Small intestine (tissue), 16 donors: ENCODE measurements at places on chromosomes 11 and 22. TPM values are rescaled to one million over a fixed set of nuclear protein-coding genes. Genes with fewer than 3 reads are reported as not detected.
A peak's percentile ranks its signal among the peaks of the same experiment; 100 is the strongest.

DNA sequence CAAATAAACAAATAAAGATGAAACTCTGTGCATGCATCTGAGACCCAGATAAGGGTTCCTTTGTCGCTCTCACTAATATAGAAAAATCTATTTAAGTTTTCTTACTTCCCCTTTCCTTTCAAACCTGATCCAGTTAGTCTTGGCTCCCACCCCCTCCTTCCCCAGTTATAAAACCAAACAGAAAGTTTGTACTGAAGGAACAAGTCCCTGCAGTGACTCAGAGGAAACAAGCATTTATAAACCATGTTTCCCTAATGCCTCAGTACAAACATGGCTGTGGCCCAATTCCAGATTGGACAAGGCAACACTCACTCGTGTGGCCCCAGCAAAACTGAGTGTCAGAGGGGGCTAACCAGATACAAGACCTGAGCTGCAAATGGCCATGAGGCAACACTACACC is 65.5 kb upstream of the ARHGAP20 start:
- no peak for DNase-seq
- H3K36me3 ChIP-seq, result no peaks in the 10 kb centered on the region
- no peaks in the 10 kb centered on the region for H3K27me3 ChIP-seq
- H3K27ac ChIP-seq, result peak overlapping the region; percentile 10
- no peak overlapping the region for H3K4me3 ChIP-seq
- no peaks in the 10 kb centered on the region for H3K4me1 ChIP-seq

- H3K27ac ChIP-seq, result peak overlapping the region; percentile 86
- no peaks in the 10 kb centered on the region for H3K27me3 ChIP-seq
- H3K4me1 ChIP-seq, result peaks cover 18% of the 10 kb centered on the region
- DNase-seq, result peak; percentile 35
- no peak overlapping the region for H3K4me3 ChIP-seq
- peaks cover 8% of the 10 kb centered on the region for H3K36me3 ChIP-seq
Observed at GRCh38 chr11:62538470-62539237, 8.0 kb downstream of the AHNAK start.

Gene CCDC73
- 0.09 TPM for polyA plus RNA-seq

Gene IGLL1
- not detected for polyA plus RNA-seq

DNA sequence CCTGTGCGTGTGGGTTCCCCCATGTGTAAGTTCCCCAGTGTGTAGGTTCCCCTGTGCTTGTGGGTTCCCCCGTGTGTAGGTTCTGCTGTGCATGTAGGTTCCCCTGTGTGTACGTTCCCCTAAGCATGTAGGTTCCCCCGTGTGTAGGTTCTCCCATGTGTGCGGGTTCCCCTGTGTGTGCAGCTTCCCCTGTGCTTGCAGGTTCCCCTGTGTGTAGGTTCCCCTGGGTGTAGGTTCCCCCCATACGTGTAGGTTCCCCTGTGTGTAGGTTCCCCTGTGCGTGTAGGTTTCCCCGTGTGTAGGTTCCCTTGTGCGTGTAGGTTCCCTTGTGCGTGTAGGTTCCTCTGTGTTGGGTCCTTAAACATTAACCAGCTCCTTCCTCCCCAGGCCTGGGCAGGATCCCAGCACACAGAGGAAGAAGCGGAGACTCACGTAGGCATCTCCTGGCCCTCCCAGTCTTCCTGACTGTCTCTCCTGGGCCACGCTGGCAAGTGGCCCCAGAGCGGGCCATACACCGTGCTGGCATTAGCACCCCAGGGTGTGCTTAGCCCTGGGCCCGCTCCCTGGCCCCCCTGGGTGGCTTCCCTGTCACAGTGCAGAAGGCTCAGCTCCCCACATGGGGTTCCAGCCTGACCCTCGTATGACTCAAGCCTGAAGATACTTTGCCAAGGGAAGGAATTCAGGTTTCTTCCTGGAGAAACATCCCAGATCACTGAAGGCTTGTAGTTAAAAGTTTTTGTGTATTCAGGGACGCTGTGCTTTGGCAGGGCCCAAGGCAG is 2.8 kb upstream of the GRAMD4 start:
- no peaks in the 10 kb centered on the region for H3K27me3 ChIP-seq
- H3K4me1 ChIP-seq, result peaks cover 3% of the 10 kb centered on the region
- no peak overlapping the region for H3K27ac ChIP-seq

DNA sequence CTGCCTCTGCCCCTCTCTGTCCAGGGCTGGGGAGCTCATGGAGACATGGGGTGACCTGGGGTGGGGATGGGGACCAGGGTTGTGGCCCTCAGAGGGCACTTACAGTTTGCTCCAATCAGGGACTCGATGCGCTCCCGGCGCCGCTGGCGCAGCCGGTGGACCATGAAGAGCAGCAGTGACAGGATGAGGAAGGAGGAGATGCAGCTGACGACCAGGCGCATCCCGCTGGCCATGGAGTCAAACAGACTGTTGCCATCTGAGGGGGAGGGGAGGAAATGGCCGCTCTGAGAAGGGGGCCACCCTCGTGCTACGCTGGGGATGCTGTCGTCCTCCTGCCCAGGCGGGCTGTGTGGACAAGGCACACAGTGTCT is 80.5 kb downstream of the DGCR2 start:
- no peak overlapping the region for H3K27ac ChIP-seq
- H3K4me1 ChIP-seq, result no peaks in the 10 kb centered on the region
- DNase-seq, result no peak

GRCh38 chr11:39965701-39966100 is 1493.8 kb downstream of the LRRC4C start:
- H3K27me3 ChIP-seq, result no peaks in the 10 kb centered on the region
- no peak overlapping the region for H3K4me3 ChIP-seq
- DNase-seq, result no peak
- no peaks in the 10 kb centered on the region for H3K4me1 ChIP-seq

- no peak overlapping the region for H3K27ac ChIP-seq
- H3K4me1 ChIP-seq, result no peaks in the 10 kb centered on the region
- no peaks in the 10 kb centered on the region for H3K36me3 ChIP-seq
Observed at GRCh38 chr11:84240847-84241246, 954.7 kb upstream of the CCDC90B start.

Gene TSSK2
- not detected for polyA plus RNA-seq

Gene RTCB
- 75.7 TPM for polyA plus RNA-seq

Gene TRIM5
- polyA plus RNA-seq, result 12.5 TPM

- no peak overlapping the region for H3K4me3 ChIP-seq
- H3K4me1 ChIP-seq, result no peaks in the 10 kb centered on the region
- H3K27ac ChIP-seq, result no peak overlapping the region
- no peaks in the 10 kb centered on the region for H3K36me3 ChIP-seq
- H3K27me3 ChIP-seq, result no peaks in the 10 kb centered on the region
Observed at GRCh38 chr22:19870153-19871022, 15.7 kb upstream of the GNB1L start.
